ENCODE measurements at places on chromosomes 13 and 19.

GRCh38 chr19:30590596-30591229, 218.5 kb downstream of the ZNF536 start:
- DNase-seq: peak; percentile 78

- DNase-seq: no peak
Measured at GRCh38 chr13:94327318-94327717, 152.2 kb downstream of the DCT start.

DNA sequence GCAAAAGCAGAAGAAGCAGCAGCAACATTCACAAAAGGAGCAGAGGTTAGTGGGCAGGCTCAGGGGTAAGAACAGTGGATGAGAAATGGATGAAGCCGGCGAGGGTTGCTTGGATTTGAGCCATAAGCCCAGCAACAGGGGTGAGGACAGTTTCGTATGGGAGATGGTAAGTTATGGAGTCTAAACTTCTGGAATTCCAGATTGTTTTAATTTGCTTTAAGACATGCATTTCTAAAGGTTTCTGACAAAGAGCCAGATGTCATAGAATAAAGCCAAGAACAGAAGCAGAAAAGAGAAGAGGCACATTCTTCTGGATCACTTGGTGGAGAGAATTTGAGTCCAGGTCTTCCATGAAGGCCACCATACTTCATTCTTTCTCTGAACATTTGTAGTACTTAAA, 76.6 kb downstream of the TNFSF11 start:
- DNase-seq: no peak

GRCh38 chr13:48050550-48050949, 13.0 kb downstream of the NUDT15 start:
- DNase-seq: no peak
